ENCODE measurements at places on chromosomes 4 and X. TPM values are rescaled to one million over a fixed set of nuclear protein-coding genes. Genes with fewer than 3 reads are reported as not detected.

- no peak for DNase-seq
These were observed 19.3 kb upstream of the ABLIM2 start for GRCh38 chr4:8177956-8178355.

Gene VCX3A
- polyA plus RNA-seq: not detected

GRCh38 chr4:125303058-125303457 is 11.7 kb upstream of the FAT4 start:
- no peak for DNase-seq

DNA sequence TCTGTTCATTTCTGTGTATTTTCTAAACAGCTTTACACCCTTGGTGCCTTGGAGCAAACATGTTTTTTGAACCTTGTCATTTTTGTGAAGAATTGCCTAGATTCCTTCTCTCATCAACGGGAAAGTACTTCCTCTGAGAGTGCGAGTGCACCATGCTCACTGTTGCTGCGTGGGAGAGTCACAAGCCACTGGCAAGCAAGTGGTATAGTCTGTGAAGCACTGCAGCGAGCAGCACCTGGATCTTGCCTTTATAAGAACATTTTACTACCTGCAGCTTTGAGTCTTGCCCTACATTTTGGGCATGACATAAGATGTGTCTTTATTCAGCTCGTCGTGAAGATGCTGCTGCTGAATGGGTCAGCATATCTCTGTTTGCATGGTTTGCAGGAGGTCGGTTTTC is 44.9 kb downstream of the HADH start:
- no peak for DNase-seq

Gene LRIT3
- 0.05 TPM for polyA plus RNA-seq

Gene CT47A1
- polyA plus RNA-seq: not detected

Gene RIPPLY1
- not detected for polyA plus RNA-seq

GRCh38 chr4:126627255-126627654 is 1005.5 kb upstream of the INTU start:
- DNase-seq: peak; percentile 44

Gene BEX5
- polyA plus RNA-seq: 0.73 TPM

Gene KLHL8
- 1.7 TPM for polyA plus RNA-seq

DNA sequence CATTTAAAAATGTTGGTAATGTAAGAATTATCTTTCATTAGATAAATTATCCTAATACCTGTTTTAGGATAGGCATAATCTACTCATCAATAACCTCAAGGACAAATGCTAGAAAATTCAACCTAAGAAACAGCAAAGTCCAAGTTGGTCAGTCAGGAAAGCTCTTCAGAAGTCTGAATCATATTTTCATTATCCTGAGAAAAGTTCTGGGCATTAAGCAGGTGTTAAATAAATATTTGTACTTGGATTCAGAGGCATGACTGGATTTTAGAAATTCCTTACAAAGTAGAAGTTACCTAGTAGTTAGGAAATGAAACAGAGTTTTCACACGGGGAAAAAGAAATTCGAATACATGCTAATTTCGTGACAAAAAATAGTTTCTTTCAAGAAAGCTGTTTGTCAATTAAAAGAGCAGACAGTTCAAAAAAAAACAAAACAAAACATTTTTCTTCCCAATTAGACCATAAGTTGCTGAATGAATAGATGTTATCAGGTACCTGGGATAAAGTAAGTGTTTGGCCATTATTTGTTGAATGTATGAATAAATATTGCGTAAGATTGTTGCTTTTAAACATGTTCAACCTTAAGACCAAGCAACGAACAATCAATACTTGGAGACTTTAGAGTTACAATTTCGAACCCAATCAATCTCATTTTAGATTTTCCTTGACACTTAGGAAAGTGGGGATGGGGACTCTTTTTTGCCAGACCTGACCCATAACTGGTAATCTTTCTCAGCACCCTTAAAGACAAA is 48.5 kb downstream of the MAD2L1 start:
- no peak for DNase-seq

DNA sequence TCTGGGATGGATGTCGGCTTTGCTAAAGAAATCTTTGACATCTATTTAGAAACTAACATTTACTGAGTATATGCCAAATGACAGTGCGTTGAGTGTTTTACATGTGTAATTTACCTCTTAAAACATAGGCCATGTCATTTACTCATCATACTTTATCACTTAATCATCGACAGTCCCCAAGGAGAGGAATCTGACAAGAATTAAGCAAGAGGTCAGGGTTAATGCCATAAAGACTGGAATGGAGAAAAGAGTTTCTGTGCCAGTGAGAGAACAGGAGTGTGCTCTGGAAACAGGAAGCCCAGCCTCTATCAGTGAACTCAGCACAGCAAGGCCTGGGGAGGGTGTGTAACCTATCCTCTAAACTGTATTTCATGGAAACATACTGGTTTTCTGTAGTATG is 28.0 kb upstream of the AMOT start:
- no peak for DNase-seq

GRCh38 chrX:10001496-10001895 is 34.3 kb downstream of the CLDN34 start:
- DNase-seq: peak; percentile 68

Gene DCX
- not detected for polyA plus RNA-seq

DNA sequence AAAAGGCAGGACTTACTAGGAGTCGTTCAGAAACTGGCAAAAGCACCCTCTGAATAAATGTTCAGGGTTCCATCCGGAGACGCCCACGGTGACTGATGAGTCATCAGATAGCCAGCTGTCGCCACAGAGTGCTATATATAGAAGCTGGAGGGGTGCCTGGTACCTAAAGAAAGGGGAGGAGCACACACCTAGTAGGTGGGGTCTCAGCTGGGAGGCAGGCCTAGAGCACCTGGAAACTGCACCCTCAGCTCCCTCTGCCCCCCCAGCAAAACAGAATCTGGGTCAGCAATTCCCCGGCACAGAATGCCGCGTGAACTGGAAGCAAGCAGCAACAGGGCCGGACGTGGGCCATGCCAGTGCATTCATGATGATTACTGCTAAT is 242.0 kb downstream of the BCOR start:
- peak; percentile 24 for DNase-seq

Gene C4orf50
- polyA plus RNA-seq: not detected

GRCh38 chr4:123449780-123450179 is 53.2 kb downstream of the SPRY1 start:
- peak; percentile 43 for DNase-seq

DNA sequence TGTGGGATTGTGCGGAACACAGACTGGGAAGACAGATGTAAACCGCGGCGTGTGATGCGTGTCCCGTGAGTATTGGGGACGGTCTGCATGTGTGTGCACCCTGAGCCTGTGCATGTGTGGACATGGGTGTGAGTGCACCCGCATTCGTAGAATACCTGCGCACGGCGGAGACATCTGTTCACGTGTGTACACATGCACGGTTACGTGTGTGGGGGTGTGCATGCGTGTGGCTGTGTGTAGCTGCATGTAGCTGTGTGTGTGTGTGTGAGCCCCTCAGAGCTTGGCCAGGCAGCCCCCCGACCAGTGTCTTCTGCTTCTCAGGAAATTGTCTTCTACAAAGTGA is 19.6 kb downstream of the ATP5ME start:
- DNase-seq: no peak

- no peak for DNase-seq
These were observed 541.4 kb downstream of the ADGRL3 start for GRCh38 chr4:61741327-61742096.

Gene PAGE2
- polyA plus RNA-seq: not detected

Gene SLC6A14
- polyA plus RNA-seq: not detected

GRCh38 chr4:38153387-38153760 is 193.2 kb downstream of the PTTG2 start:
- DNase-seq: no peak

- DNase-seq: no peak
These were observed 191.2 kb downstream of the FRMPD4 start for GRCh38 chrX:12329476-12329875.

- no peak for DNase-seq
These were observed 299.6 kb downstream of the EPHA5 start for GRCh38 chr4:65370709-65371108.

DNA sequence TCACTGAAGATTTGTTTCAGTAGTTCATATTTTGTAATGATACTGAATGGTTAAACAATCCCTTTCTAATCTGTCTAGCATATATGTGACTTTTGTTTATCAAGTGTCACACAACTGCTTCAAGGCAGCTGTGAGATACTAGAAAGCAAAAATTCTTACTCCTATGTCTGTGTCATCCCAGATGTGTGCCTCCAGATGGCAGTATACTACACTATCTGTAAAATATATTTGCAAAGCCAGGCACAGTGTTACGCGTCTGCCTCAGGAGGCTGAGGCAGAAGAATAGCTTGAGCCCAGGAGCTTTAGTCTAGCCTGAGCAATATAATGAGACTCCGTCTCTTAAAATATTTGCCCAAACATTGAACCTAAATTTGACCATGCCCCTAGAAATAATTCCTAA is 4.0 kb downstream of the NUDT10 start:
- peak; percentile 18 for DNase-seq

All from endothelial cell of umbilical vein (primary cell).